ENCODE measurements at places on chromosomes 2 and 18. TPM values are rescaled to one million over a fixed set of nuclear protein-coding genes. Genes with fewer than 3 reads are reported as not detected.

GRCh38 chr2:44321360-44321759 lies 39.9 kb downstream of the PREPL start:
- no peak for DNase-seq

- no peak for DNase-seq
These were observed 202.4 kb downstream of the KLHL29 start for GRCh38 chr2:23587341-23587880.

DNA sequence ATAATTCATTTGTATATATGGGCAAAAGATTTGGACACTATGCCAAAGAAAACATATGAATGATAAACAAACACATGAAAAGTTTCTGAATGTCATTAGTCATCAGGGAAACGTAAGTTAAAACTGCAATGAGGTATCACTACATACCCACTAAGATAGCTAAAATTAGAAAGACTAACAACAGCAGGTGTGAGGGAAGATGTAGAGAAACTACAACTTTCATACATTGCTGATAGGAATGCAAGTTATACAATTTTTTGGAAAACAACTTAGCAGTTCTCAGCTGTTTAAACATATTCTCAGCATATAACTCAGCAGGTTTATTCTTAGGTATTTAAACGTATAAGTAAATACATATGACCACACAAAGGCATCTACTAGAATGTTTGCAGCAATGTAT lies 563.5 kb upstream of the KLHL29 start:
- no peak for DNase-seq

The TMEM87B gene
- 15.5 TPM for total RNA-seq

DNA sequence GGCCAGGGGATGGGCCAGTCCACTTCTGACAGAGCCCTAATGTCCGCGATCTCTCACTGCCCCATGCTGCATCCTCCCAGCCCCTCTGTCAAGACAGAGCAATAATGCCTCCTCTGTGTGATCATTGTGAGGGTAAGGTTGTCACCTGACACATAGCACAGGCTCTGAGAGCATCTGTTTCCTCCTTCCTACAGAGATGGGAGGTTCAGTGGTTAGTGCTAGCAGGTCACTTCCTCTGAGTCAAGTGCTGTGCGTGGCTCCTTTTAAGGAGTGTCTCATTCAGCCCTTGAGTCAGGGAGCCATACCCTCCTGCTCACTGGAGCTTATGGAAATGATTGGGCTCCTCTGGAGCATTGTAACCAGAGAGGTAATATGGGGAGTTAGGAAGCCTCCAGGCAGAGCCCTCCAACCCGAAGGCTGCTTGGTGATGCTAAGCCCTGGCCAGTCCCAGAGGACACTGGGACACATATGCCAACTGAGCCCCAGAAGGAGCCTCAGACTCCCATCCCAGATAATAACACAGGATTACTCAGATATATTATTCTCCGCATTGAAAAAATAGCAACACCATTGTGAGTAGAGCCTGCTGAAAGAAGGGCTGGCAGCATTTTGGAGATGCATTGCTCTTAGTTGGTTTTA lies 189.0 kb downstream of the GALNT1 start:
- no peak for DNase-seq

Data from type B pancreatic cell (in vitro differentiated cells).